Psoas muscle (tissue), 8 donors: ENCODE measurements at places on chromosomes 6 and 20. TPM values are rescaled to one million over a fixed set of nuclear protein-coding genes. Genes with fewer than 3 reads are reported as not detected.

- DNase-seq = no peak
Measured at GRCh38 chr6:29825848-29826247, 1.8 kb upstream of the HLA-G start.

DNA sequence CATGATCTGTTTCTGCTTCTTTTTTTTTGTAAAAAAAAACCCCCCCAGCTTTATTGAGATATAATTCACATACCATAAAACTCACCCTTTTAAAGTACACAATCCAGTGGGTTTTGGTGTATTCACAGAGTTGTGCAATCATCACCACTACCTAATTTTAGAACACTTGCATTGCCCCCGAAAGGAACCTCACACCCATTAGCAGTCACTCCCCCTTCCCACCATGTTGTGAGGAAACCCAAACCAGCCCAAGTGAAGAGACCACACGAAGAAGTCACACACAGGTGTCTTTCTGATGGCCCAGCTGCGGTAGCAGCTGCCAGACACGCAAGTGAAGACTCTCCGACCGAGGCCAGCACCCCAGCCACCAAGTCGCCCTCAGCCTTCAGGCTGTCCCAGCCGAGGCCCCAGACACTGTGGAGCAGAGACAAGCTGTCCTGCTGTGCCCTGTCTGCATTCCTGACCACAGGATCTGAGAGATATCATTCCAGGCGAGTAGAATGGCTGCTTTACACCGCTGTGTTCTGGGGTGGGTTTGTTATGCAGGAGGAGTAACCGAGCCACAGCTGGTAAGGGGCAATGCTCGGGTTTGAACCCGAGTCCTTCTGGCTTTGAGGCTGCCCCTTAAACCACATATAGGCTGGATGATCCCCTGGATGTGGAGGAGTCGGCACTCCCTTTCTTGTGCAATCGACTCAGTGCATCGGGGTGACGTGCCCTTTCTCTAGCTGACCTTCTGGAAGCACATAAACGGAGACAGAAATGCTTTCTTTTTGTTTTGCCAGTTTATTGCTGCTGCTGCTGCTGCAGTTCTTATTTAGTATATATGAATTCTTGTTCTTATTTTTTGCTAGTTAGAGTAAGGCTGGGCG, 59.1 kb upstream of the PTPN1 start:
- DNase-seq = peak; percentile 41

- DNase-seq = no peak
Measured at GRCh38 chr6:111573131-111573883, 32.4 kb downstream of the TRAF3IP2 start.

DNA sequence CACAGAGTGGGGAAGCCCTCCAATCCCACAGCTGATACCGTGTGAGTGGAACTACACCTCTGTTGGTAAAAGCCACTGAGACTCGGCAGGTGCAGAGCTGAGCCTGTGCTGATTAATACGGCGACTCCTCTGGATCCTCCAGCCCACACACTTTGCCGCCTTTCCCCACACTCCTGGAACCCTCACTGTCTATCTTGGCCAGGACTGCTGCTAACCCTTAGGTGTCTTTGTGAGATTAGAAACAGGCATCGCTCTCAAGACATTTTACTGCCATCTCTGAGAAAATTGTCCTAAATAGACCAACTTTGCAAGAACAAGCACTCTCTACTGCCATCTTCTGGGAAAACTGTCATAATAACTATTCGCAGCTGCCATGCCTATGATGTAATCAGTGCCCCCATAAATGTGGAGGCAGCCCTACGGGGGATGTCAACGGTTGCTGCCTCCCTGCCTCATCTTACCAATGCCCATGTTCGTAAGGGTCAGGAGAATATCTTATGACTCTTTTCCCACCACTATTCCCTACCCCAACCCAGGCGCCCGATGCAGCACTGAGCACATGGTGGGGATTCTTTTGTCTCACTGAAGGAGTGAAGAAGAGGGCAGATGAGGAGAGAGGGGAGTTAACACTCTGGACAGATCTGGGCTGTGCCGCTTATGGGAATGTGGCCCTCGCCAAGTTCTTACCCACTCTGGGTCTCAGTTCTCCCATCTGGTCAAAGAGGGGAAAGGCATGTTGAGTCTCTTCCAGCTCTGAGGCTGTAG, 26.1 kb upstream of the KCNB1 start:
- DNase-seq = no peak

DNA sequence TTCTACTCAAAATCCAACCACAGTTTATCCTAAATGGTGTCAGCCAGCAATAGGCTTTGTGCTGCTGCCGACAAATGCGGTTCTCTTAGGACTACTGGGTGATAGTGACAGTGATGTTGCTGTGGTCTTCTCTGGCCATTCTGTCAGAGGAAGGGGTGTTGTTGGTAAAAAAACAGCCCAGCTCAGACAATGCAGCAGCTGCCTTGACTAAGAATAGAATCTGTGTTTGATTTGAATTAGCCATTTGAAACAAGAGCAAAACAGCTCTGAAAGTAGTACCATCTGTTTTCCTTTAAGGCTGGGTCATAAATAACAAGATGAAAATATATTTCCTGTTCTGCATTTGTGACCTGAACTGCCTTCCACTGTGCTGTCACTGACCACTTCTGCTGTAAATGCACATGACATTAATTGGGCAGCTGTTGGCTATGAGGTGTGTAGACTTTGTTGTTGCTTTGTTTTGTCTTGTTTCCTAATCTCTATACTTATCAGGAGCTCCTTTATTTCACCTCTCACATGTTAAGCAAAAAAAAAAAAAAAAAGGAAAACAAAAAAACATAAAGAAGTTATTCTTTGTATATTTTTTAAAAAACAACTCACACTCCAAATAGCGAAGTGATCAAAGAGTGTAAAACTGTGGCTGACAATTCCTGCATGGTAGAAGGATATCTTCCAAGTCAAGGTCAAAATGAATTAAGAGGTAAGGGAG, 497.8 kb upstream of the ARID1B start:
- DNase-seq = no peak

- no peak for DNase-seq
Measured at GRCh38 chr6:26322645-26323482, 42.1 kb upstream of the BTN3A2 start.

GRCh38 chr20:7859356-7859802, 80.9 kb downstream of the HAO1 start:
- no peak for DNase-seq

- no peak for DNase-seq
Measured at GRCh38 chr6:5425267-5425666, 164.0 kb downstream of the FARS2 start.

GRCh38 chr6:123869334-123869733, 65.7 kb downstream of the NKAIN2 start:
- no peak for DNase-seq

- no peak for DNase-seq
Measured at GRCh38 chr6:33377171-33377570, 14.5 kb upstream of the KIFC1 start.

DNA sequence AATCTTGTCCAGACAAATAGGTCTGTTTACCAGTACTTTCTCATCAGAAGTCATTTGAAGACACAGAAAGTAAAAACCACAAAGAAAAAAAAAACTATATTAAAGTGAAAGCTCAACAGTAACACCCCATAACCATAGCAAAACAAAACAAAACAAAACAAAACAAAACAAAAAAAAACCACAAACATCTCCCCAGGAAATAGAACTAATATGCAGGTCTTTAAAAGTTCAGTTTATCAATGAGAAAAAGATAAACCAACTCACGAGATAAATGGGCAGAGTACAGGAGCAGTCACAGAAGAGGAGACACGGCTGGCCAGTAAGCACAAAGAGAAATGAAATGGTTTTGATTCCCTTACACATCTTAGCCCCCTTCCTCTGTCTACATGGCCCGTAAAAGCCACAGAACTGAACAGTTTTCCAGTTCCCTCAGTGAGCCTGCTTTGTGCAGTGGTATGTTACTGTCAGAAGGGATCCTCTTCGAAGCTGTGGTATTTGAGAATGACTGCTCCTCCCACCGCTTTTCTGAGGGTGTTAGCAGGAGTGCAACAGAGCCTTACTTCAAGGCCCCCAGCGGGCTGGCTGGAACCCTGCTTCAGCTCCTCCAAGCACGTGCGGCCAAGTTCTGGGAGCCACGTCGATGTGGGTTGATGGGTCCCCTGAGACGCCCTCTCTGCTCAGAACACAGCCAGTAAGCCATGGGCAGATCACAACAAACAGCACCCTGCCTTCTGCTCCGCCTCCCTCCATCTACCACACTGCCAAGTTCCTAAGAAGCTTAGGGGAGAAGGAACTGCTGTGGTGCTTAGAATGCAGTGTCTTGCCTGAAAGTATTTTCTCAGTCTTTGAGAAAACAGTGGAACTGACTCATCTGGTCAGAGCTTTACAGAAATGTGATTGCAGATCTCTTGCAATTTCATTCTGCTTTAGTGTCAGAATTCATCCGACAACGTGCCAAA, 14.0 kb downstream of the UST start:
- peak; percentile 91 for DNase-seq

DNA sequence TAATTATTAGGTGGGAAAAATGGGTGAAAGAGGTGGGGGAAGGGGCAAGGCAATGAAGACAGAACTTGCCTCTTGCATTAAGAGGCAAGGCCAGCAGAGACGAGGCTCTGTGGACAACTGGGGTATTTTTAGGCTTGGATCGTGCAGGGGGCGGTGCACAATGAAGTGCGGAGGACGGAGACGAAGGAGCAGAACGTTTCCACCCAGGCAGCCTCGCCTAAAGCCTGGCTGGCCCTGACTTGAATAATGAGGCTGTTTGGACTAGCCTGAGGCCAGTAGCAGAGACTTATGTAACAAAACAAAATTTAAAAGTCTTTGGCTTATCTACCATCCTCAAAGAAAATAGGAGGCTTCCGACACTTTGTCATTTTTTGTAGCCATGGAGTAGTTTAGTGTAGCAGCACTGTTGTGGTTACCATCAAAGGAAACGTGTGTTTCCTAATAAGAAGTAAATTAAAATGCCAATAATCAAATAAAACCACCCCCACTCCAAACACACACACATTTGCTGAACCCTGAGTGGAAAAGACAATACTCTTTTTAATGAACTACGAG, 370.0 kb upstream of the CNR1 start:
- no peak for DNase-seq

Gene SYNE1
- 16.5 TPM for polyA plus RNA-seq

Gene HLA-A
- 88.0 TPM for polyA plus RNA-seq

Gene RSPO4
- polyA plus RNA-seq = not detected

Gene DNAH8
- polyA plus RNA-seq = not detected

Gene LRRN4
- 0.09 TPM for polyA plus RNA-seq

Gene DZANK1
- polyA plus RNA-seq = 0.58 TPM
